Lower leg skin (tissue), 4 donors: ENCODE measurements at places on chromosomes 3 and 15. TPM values are rescaled to one million over a fixed set of nuclear protein-coding genes. Genes with fewer than 3 reads are reported as not detected.
A peak's percentile ranks its signal among the peaks of the same experiment; 100 is the strongest.

DNA sequence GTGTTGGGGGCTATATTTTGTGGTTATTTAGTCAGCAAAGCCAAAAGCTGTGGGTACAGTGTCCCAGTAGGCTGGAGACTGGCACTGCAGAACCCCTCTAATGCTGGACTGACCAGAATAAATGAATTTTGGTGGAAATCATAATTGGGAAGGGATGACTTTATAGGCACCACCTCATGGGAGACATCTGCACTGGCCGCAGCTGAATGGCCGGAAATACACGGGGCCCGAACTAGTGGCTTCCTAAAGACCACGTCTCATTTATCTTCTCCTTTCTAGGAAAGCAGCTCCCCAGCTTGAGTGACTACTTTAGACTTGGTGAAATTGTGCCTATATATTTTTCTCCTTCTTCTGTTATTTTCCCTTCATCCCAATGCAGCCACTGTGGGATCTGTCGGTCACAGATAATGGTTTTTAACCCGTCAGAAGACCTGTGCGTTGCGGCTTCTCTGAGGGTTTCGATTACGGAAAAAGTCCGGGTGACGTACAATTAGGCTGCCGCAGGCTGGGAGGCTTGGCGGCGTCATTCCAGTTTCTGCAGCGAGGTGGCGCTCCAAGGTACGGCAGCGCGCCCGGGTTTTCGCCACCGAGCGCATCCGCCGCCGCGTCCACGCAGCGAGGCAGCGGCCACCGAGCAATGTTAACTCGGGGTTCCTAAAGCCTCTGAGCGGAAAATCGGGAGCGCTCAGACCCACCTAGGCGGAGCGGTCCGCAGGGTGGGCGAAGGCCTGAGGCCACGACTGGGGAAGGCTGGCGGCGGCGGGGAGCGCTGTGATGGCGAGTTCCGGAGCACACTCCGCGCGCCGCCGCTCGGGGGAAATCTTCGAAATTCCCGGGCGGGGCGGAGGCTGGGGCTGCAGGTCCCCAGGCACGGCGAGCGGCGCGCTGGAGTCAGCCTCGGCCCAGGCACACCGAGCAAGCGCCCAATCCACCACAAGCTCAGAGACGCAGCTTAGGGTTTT is 26.3 kb downstream of the NR2F2 start:
- DNase-seq = peak; percentile 96

DNA sequence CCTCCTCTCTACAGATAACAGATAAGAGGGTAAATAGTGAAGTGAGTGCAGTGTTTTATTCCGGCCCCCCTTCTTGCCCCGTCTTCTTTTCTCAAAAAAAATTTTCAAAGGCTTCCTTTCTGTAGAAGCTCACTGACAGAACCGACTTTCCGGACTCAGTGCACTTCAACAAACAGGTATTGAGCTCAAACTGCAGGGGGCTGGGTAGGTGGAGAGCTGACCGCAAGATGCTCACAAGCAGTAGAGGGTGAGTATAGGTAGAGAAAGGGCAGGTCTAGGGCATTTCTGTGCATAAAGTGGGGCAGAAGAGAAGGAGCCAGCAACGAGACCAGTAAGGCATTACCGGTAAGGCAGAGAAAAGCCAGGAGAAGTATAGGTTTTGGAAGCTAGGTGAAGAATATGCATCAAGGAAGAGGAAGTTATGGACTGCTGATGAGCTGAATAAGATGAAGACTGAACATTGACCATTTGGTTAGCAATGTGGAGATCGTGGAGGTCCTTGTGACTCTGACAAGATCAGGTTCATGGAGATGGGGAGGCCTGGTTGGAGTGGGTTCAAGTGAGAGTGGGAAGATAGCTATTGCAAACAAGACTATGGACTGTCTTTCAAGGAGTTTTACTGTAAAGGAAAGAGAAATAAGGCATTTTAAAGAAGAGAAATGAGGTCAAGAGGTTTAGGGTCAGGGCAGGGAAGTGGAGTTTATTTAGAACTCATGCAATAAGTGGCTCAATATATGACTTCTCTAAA is 97.4 kb downstream of the ST6GAL1 start:
- no peak for DNase-seq

CHRM5 gene
- total RNA-seq = not detected

DNA sequence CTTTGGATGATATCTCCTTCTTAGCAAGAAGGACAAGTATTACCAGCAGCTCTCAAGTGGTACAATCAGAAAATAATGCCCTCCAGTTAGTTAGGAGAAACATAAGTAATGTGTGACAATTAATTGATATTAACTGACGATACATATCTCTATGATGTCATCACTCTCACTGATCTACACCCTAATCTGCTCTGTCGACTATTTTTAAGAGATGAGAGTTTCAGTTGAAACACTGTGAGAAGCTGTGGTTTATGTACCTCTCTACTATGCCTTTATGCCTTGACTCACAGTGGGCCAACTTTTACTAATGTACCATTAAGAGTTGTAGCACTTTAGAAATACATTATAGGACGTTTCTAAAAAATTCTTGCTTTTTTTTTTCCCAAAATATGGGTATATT is 8.6 kb downstream of the CEP152 start:
- no peak for DNase-seq

MAP4 gene
- total RNA-seq = 102 TPM

DNA sequence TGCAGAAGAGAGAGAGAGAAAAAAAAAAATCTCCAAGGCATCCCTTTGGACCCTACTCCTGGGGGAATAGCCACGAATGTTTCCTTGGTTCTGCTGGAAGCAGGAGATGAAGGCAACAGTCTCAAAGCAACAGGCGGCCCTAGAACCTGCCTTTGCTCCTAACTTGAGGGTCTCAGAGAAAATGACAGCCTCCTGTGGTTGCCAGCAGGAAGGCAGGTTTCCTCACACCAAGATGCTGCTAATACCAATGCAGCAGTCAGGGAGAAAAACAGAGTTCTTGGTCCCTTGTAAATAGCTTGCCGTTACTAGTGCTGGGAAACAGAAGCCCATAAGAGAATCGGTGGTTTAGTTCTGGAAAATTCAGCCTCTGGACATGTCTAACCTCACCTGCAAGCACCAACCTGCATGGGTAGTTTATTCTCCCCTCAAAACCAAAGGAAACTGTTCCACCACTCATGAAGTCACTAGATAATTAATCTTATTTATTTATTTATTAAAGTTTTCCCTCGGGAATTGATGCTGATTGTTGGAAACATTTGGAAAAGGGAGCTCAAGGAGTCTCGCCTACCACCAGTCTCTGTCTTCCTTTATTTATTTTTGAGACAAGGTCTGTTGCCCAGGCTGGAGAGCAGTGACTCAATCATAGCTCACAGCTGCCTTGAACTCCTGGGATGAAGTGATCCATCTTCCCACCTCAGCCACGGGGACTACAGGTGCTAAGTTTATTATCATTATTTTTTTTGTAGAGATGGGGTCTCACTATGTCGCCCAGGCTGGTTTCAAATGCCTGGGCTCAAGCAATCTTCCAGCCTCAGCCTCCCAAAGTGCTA is 883 bp upstream of the FRMD4B start:
- no peak for DNase-seq

VEPH1 gene
- 4.7 TPM for total RNA-seq

GRCh38 chr15:51030649-51031316 is 63.9 kb downstream of the TNFAIP8L3 start:
- no peak for DNase-seq

RPL4 gene
- total RNA-seq = 8,244 TPM

DNA sequence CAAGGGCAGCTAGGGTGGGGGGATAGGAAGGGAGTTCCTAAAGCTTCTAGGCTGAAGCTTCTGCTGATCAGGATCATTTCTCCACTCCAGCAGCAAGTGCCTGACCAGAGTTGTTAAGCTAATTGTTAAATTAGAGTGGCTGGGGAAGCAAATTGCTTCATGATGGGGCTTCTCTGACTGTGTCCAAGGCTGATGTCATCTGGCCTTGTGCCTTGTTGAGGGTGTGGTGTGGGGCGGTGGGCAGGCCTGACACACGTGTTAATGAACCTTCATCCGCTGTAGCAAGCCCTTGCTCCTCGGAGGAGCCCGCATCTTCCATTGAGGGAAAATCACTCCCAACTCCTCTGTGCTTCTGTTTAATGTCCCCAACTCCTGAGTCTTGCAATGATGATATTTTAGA is 84.3 kb upstream of the ROPN1 start:
- DNase-seq = no peak
